ENCODE measurements at places on chromosomes 11 and 22.

GRCh38 chr22:17742527-17742902 lies 31.8 kb downstream of the BID start:
- H3K4me3 ChIP-seq: no peak overlapping the region
- no peaks in the 10 kb centered on the region for H3K4me1 ChIP-seq
- peaks cover 21% of the 10 kb centered on the region for H3K36me3 ChIP-seq
- no peaks in the 10 kb centered on the region for H3K27me3 ChIP-seq

- DNase-seq: no peak
- H3K4me3 ChIP-seq: no peak overlapping the region
- H3K27me3 ChIP-seq: no peaks in the 10 kb centered on the region
- H3K27ac ChIP-seq: no peak overlapping the region
Observed at GRCh38 chr11:68506908-68507307, 46.4 kb downstream of the PPP6R3 start.

DNA sequence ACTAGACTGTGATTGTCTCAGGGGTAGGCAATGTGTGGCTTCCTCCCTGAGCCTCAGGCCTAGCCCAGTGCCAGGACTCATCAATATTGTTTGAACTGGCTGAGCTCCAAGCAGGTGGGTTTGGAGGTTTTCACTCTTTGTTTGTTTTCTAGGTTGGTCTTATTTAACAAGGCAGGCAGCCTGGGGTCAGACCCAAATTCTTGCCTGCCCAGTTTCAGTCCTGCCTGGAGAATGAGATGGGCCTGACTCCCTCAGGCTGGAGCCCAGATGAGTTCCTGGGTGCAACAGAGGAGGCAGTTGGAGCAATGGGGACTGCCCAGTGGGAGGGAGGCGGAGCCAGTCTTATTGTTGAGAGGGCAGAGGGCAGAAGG lies 28.3 kb upstream of the TP53I11 start:
- no peak overlapping the region for H3K4me3 ChIP-seq
- H3K36me3 ChIP-seq: no peaks in the 10 kb centered on the region
- no peaks in the 10 kb centered on the region for H3K27me3 ChIP-seq
- H3K4me1 ChIP-seq: peaks cover 28% of the 10 kb centered on the region
- no peak for DNase-seq

- H3K36me3 ChIP-seq: no peaks in the 10 kb centered on the region
- no peaks in the 10 kb centered on the region for H3K4me1 ChIP-seq
- no peak overlapping the region for H3K27ac ChIP-seq
- no peaks in the 10 kb centered on the region for H3K27me3 ChIP-seq
Observed at GRCh38 chr11:41419901-41420300, 39.6 kb downstream of the LRRC4C start.

GRCh38 chr22:38215156-38216038 lies 13.6 kb downstream of the MAFF start:
- DNase-seq: no peak
- H3K4me1 ChIP-seq: peaks cover 35% of the 10 kb centered on the region
- no peaks in the 10 kb centered on the region for H3K27me3 ChIP-seq
- no peaks in the 10 kb centered on the region for H3K36me3 ChIP-seq

GRCh38 chr11:32918427-32918826 lies 25.8 kb downstream of the QSER1 start:
- no peaks in the 10 kb centered on the region for H3K27me3 ChIP-seq
- DNase-seq: no peak
- H3K36me3 ChIP-seq: no peaks in the 10 kb centered on the region
- H3K4me3 ChIP-seq: no peak overlapping the region

DNA sequence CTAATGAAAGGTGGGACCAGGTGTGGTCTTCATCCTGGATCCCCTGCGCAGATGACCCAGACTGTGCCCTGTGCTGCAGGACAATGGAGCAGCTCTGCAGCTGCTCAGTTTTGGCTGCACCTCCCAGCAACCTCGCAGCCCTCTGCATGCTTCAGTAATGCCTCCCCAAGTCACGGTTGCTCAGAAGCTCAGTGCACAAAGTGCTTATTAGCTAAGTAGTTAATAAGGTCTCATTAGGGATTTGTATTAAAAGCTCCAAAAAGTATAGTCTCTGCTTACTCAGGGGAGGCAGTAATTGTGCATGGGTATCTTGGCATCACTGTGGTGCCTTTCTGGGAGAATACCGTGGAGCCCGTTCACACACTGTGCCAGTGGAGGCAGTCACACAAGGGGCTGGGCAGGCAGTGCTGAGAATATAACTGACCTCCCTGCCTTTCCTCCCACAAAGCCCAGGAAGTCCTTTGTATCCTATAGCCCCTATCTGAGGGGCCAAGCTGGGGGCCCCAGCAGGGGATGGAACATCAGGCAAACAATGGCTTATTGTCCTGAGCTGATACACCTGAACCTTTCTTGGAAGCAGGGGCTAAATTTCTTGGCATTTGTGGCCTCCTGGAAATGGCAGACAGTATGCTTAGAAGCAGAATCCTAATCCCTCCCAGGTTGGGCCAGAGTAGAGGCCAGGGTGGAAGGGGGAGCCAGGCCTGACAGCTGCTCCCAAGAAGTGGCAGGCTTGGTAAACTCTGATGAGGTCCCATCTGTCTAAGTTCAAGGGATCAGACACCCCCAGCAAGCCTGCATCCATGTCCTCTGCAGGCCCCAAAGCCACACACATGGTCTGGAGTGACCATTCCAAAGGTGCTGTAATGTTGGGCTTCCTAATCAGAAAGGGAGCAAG lies 125.5 kb upstream of the PARVA start:
- H3K4me1 ChIP-seq: peaks cover 34% of the 10 kb centered on the region
- no peak overlapping the region for H3K27ac ChIP-seq
- no peak for DNase-seq

- no peaks in the 10 kb centered on the region for H3K4me1 ChIP-seq
- no peaks in the 10 kb centered on the region for H3K27me3 ChIP-seq
- H3K4me3 ChIP-seq: no peak overlapping the region
- no peak for DNase-seq
- H3K36me3 ChIP-seq: no peaks in the 10 kb centered on the region
Observed at GRCh38 chr22:48704335-48704734, 1123.3 kb downstream of the BRD1 start.

DNA sequence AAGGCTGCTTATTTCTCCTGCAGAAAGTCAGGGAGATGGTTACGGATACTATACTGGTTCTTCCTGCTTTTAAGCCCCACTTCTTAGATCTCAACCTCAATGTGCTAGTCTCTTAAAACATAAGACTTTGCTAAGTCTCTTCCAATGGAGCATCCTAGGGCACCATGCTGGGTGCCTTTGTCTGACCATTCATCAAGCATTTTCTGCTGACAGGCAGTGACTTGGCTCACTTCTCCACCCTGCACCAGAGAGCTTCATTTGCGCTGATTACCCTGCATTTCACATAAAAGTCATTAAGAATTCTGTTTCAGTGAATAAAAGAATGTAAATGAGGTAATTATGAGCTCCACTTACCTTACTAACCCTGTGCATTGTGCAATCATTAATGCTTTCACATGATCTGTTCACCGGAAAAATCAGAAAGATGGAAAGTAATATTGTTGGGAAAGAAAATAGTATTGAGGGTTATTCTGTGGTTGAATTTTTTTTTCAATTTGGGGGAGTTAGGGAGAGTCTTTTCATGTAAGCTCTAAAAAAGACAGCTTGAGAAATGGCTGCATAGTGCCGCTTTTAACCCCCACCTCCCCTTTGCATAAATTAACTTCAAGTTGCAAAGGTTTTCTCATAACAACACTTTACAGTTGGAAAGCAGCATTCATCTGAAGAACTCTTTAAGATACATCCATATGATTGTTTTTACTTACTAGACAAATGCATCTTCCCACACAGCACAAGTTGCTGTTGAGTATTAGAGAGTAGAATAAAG lies 677.3 kb upstream of the KIRREL3 start:
- no peaks in the 10 kb centered on the region for H3K36me3 ChIP-seq
- no peak overlapping the region for H3K27ac ChIP-seq
- H3K4me1 ChIP-seq: no peaks in the 10 kb centered on the region
- no peak for DNase-seq
- H3K27me3 ChIP-seq: no peaks in the 10 kb centered on the region
- no peak overlapping the region for H3K4me3 ChIP-seq

GRCh38 chr11:95092549-95093324 lies 3.1 kb downstream of the ENDOD1 start:
- H3K27me3 ChIP-seq: no peaks in the 10 kb centered on the region

Measured in esophagus squamous epithelium (tissue), 5 donors.